ENCODE measurements at places on chromosomes 12 and 14.

GRCh38 chr12:110844551-110845338 lies 2.0 kb upstream of the CCDC63 start:
- no peak for DNase-seq

DNA sequence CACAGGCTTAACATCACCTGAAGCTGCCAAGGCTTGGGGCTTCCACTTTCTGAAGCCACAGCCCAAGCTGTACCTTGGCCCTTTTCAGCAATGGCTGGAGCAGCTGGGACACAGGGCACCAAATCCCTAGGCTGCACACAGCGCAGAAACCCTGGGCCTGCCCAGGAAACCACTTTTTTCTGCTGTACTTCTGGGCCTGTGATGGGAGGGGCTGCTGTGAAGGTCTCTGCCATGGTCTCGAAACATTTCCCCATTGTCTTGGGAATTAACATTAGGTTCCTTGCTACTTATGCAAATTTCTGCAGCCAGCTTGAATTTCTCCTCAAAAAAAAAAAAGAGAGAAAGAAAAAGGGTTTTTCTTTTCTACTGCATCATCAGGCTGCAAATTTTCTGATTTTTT lies 219.1 kb downstream of the RPL10L start:
- no peak for DNase-seq

GRCh38 chr14:21680072-21680471 lies 6.5 kb upstream of the OR4E1 start:
- no peak for DNase-seq

DNA sequence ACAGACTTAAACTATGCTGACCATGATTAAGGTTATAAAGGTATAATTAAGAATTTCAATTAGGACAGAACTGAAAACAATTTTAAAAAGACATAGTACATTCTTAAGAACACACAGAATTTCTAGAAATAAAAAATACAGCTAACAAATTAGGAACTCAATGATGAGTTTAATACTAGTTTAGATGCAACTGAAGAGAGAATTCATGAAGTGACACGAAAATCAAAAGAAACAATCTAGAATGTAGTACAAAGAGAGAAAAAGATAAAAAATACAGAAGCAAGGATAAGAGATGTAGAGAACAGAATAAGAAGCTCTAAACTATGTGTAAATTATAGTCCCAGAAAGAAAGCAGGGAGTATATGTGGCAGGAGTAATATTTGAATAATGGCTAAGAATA lies 187.8 kb upstream of the KRR1 start:
- DNase-seq: no peak

- DNase-seq: no peak
These were observed 202.5 kb downstream of the CALM1 start for GRCh38 chr14:90599339-90599738.

GRCh38 chr12:94079566-94080340 lies 68.6 kb upstream of the PLXNC1 start:
- DNase-seq: no peak

- no peak for DNase-seq
These were observed 21.5 kb upstream of the ANO2 start for GRCh38 chr12:5966486-5967095.

GRCh38 chr14:94115631-94116030 lies 5.1 kb downstream of the IFI27 start:
- no peak for DNase-seq

- no peak for DNase-seq
These were observed 22.9 kb upstream of the CALM1 start for GRCh38 chr14:90373887-90374286.

- no peak for DNase-seq
These were observed 164.8 kb upstream of the NRXN3 start for GRCh38 chr14:78005325-78005724.

DNA sequence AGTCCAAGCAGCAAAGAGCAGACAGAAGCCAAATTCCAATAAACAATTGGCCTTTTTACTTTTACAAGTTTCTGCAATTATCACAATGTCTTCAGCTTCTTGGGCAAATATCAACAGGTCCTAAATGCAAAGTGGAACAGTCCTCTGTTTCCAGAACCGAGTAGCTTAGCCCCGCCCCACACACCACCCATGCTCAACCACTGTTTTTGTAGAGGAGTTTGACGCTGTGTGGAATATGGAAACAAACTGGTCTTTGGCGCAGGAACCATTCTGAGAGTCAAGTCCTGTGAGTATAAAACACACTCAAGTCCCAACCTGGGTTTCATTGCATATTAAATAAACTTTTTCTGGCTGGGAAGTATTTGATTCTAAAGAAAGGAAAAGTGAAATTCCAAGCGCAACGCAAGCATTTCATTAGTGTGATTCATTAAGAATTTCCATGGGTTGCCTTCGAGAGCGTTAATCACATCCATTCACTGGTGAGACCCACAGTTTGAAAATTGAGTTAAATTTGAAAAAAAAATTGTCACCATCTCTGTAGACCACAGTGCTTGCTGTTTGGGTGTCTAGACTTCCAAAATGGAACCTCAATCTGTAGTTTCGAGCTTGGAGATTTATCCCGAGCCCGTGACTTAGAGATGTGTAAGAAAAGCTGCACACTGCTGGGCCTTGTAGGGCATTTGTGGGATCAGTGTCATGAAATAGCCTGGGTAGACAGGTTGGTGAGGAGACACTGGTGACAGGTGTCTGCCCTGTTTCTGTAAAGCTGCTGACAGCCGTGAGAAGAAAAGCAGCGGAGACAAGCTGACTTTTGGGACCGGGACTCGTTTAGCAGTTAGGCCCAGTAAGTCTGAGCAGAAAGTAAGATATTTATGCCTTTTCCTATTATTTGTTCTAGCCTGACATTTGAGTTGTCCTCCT lies 96.1 kb downstream of the DAD1 start:
- DNase-seq: no peak

- DNase-seq: no peak
These were observed 357.3 kb upstream of the RGS6 start for GRCh38 chr14:71574976-71575375.

DNA sequence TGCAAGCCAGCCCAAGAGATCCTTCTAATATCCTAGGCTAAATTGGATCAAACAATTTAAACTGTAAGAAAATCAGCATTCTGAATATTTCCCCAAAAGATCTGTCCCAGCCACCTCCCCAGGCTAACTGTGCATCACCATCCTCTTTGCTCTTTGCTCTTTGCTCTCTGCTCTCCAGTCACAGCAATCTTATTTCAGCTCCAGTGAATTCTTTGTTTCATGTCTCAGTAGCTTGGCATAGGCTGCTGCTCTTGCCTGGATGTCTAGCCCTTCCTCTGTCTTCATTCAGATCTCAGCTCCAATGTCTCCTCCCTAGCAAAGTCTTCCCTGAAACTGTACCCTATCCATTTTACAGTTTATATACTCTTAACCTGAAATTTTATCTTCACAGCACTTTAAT lies 399.8 kb upstream of the USP15 start:
- no peak for DNase-seq

- DNase-seq: no peak
These were observed 184.6 kb upstream of the NAV3 start for GRCh38 chr12:77645966-77646598.

DNA sequence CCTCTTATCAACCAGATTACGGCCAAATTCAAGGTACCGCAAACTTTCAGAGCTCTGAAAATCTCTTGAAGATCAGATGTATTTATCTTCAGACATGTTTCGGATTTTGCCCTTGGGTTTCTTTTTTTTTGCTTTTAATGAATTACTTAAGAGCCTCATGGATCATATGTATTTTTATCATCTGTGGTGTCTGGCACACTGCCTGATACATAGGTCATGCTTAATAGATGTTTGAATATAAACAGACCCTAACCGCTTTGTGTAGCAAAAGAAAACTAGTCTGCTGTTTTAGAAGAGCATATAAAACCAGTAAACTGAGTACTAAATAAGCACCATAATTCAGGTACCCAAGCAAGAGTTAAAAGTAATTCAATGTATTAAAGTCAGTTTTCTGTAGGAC lies 20.1 kb upstream of the TBK1 start:
- no peak for DNase-seq

DNA sequence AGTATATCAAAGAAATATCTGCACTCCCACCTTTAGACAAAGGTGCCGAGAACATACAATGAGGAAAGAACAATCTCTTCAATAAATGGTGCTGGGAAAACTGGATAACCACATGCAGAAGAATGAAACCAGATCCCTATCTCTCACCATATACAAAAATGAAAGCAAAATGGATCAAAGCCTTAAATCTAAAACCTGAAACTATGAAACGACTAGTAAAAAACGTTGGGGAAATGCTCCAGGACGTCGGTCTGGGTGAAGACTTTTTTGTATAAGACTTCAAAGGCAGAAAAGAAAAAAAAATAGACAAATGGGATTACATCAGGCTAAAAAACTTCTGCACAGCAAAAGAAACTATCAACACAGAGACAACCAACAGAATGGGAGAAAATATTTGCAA lies 83.8 kb downstream of the PPM1A start:
- no peak for DNase-seq

GRCh38 chr12:41460906-41461305 lies 272.8 kb downstream of the PDZRN4 start:
- DNase-seq: no peak

DNA sequence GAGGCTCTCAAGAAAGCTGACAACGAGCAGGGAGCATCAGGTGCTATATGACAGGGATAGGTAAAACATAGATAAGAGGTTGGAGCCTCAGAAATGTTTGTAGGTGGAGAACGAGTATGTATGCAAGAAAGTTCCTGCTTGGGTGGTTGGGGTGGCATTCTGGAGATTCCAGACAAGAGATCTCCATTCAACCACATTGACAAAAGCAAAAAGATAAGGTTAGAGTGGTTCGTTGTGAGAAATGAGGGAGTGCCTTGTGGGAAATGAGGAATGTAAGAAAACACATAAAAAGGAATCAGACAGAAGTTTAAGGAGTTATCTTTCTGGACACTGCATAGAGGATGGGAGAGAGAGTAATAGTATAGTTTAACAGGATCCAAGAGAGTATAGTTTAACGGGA lies 290.3 kb downstream of the DPF3 start:
- no peak for DNase-seq

DNA sequence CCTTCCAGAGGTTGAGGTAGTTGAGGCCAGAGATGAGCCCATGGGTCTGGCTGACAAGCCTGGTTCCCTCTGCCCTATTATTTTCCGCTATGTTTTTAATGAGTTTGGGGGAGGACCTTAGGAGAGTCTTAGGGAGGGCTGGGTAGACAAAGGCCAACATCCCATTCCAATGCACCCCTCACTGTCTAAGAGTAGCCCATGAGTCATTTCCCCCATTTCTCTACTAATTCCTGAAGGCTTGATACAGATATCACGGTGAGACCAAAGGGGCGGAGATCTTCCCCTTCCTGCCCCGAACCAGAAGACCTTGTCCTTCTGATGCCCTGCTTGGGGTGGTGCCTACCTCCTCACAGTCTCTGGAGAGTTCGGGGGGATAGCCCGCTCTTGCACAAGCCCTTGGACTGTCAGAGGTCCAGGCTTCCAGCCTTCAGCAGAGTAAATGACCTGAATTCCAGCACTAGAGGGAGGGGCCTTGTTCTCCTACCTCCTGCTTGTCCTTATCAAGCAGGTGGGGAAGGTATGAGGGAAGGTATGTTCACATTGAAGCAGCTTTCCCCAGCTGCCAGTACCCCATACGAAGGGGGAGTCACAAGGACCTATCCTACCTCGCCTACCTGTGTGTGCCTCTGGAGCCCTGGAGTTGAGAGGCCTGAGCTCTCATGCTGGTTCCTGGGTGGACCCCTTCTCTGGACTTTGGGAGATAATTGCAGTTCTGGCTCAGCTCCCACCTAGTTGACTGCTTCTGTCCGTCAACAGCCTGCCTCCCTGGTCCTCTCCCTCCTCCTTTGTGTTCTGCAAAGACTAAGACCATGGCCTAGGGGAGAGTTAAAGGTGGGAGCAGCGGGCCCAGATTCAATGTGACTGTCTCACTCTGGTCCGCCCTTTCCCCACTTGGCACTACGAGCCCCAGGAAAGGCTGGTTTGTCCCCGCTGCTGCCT lies 3.7 kb downstream of the PSMB11 start:
- DNase-seq: no peak

DNA sequence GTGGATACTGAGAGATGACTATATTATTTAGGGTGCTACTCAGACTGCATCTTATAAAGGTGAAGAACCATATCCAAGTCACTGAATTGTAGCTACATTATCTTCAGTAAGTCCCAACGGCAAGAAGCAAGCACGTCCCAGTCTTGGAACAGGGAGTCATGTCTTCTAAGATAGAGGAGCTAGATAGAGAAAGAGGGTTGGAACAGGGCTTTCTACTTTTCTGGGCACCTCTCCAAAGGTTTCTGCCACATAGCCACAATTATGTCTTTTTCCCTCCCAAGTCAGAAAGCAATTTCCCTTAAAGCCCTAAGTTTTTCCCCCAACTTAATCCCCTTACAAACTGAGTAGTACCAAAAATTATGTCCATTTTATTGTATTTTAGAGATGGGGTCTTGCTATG lies 22.4 kb downstream of the MAPK1IP1L start:
- no peak for DNase-seq

DNA sequence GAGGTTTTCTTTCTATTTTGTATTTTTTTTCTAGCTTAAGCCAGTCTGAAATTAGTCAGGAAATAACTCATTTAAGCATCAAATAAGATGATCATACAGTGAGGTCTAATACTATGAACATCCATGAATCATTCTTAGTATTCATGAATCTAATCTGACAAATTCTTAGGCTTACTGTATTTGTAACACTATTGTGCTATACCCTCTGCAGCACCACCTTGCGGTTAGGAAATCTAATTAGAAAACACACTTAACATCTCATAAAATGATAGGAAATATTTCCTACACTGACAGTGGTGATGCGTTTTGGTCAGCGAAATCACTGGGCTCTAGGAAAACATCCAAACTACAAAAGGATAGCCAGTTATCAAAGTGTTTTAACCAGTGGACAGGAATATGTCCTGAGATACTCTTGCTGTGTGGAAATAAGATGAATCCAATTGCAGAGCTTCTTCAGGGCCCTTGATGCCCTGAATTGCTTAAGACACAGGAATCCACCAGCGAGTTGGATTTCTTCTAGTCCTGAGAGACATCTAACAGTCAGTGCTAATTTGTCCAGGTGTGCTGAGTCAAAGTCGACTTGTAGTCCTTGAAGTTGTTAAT lies 109.3 kb upstream of the MYF6 start:
- no peak for DNase-seq

- no peak for DNase-seq
These were observed 38.8 kb downstream of the MAP3K9 start for GRCh38 chr14:70770490-70770889.

DNA sequence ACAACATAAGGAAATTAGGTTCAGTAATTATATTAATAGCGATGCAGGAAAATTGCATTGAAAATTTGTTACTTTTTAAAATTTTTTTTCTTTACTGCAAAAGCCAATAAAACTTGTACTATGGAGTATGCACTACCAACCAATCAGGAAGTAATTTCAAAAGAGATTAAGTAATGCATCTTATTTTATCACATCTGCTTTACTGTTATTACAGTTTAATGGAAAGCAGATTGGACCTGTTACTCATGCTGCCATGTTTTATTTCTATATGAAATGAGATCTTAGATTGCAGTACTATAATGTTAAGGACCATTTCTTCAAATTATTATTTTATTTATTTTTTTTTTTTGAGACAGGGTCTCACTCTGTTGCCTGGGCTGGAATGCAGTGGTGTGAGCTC lies 1.7 kb upstream of the STRN3 start:
- no peak for DNase-seq

Data from NCI-H1105 treated with DMSO at 0.1 percent for 48 hours (cell line).